ENCODE measurements at places on chromosomes 12 and 14. TPM values are rescaled to one million over a fixed set of nuclear protein-coding genes. Genes with fewer than 3 reads are reported as not detected.

SERPINA12 gene
- total RNA-seq: not detected

LPAR5 gene
- 0.53 TPM for total RNA-seq

KRT78 gene
- 0.10 TPM for total RNA-seq

MMP17 gene
- total RNA-seq: 11.3 TPM

HNF1A gene
- total RNA-seq: 4.7 TPM

KTN1 gene
- 93.1 TPM for total RNA-seq

KLRG1 gene
- 1.8 TPM for total RNA-seq

MFAP5 gene
- total RNA-seq: 0.07 TPM

PPP1R36 gene
- total RNA-seq: 0.19 TPM

NRIP2 gene
- total RNA-seq: not detected

IL23A gene
- 0.34 TPM for total RNA-seq

RGS6 gene
- not detected for total RNA-seq

KLRD1 gene
- not detected for total RNA-seq

PTPRB gene
- 0.65 TPM for total RNA-seq

GLI1 gene
- total RNA-seq: 4.8 TPM

ADAMTS20 gene
- total RNA-seq: not detected

PTMS gene
- total RNA-seq: 868 TPM

ATXN7L3B gene
- total RNA-seq: 17.5 TPM

DEGS2 gene
- total RNA-seq: 2.1 TPM

FAM181A gene
- not detected for total RNA-seq

SIX4 gene
- 1.9 TPM for total RNA-seq

GLIPR1L1 gene
- not detected for total RNA-seq

ASPG gene
- total RNA-seq: 0.15 TPM

ST8SIA1 gene
- not detected for total RNA-seq

TMCC3 gene
- 0.99 TPM for total RNA-seq

NANOG gene
- total RNA-seq: not detected

NKX2-1 gene
- 0.07 TPM for total RNA-seq

NEMF gene
- total RNA-seq: 24.1 TPM

ING4 gene
- 14.7 TPM for total RNA-seq

RNASE8 gene
- total RNA-seq: not detected

RBM23 gene
- 56.4 TPM for total RNA-seq

DPY19L2 gene
- total RNA-seq: 1.4 TPM

CFAP54 gene
- total RNA-seq: 1.1 TPM

SERPINA10 gene
- total RNA-seq: not detected

ACVRL1 gene
- total RNA-seq: 0.18 TPM

KIF26A gene
- 3.8 TPM for total RNA-seq

LTBP2 gene
- total RNA-seq: 10.0 TPM

APPL2 gene
- total RNA-seq: 22.7 TPM

BICDL1 gene
- 4.5 TPM for total RNA-seq

KRT6C gene
- total RNA-seq: not detected

CEBPE gene
- total RNA-seq: not detected

TAS2R7 gene
- total RNA-seq: not detected

EXD2 gene
- total RNA-seq: 12.8 TPM

TPH2 gene
- total RNA-seq: not detected

MIP gene
- total RNA-seq: not detected
